ENCODE measurements at places on chromosomes 16 and 17. TPM values are rescaled to one million over a fixed set of nuclear protein-coding genes. Genes with fewer than 3 reads are reported as not detected.

Gene NPIPB12
- 55.3 TPM for total RNA-seq

DNA sequence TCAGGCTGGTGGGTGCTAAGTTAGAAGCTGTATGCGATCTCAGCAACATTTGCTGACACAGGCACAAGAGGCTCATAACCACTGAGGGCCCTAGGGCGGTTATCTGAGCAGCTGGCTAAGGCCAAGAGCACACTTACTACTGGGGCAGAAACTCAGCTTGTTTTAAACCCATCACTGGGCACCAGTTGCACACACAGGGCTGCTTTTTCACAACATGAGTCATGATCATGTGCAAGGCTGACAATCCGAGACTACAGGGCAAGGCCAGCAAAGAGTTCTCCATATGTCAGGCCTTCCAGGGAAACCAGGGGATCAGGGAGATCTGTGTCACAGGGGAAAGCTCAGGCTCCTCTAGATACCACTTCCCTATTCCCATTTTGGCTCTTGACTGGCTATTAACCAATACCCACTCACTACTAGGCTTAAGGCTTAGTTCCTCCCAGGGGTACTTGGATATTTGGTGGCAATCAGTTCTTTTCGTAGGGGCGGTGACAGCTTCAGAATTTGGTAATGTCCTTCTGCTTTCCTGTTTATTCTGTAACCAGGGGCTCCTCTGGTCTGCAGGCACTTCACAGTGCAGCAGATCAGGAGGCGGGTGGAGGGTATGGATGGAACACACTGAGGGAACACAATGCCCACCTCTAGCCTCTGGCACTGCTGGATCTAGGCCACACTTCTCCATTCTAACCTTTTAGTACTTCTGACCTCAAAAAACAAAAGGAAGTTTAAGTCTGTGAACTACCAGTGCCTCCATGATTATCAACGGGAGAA is 44.9 kb upstream of the ERN1 start:
- no peak for DNase-seq

DNA sequence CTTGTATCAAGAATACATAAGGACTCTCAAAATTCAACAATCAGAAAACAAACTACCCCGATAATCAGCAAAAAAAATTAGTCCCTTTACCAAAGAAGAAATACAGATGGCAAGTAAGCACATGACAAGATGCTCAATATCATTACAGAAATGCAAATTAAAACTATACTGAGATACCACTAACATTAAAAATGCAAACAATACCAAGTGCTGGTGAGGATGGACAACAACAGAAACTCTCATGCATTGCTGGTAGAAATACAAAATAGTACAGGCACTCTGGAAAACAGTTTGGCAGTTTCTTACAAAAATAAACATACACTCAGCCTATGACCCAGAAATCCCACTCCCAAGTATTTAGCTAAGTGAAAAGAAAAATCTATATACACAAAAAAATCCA is 7.5 kb downstream of the CEP112 start:
- DNase-seq, result no peak

DNA sequence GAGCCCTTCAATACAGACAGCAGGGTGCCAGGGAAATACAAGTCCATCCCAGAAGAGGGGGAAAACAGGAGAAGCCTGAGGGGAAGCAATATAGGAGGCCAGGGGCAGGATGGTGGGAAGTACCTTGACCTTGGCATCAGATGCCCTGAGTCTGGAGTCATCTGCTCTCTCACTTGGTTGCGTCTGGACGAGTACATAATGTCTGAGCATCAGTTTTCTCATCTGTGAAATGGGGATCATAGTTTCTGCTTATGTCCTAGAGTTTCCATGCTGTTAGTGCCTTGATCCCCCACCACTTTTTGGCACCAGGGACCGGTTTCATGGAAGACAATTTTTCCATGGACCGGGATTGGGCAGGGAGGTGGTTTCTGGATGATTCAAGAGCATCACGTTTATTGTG is 2.3 kb downstream of the STAT5A start:
- no peak for DNase-seq

GRCh38 chr17:37239690-37240334 is 136.0 kb upstream of the C17orf78 start:
- no peak for DNase-seq

- DNase-seq, result no peak
Observed at GRCh38 chr16:80045861-80046260, 445.3 kb upstream of the MAF start.

- no peak for DNase-seq
Observed at GRCh38 chr17:1142561-1142971, 37.2 kb downstream of the ABR start.

DNA sequence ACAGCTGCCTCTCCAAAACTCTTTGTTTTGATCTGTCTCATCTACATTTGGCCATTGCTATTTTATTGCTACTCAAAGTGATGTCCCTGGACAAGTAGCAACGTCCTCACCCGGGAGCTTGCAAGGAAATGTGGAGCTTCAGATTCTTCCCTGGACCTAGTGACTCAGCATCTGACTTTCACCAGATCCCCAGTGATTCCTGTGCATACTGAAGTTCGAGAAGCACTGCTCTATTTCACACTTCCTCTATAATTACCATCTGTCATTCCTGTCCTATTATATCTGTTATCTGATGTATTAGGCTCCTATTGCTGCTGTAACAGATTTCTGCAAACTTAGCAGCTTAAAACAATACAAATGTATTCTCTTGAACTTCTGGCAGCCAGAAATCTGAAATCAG is 28.5 kb upstream of the VAT1L start:
- no peak for DNase-seq

Gene RNF222
- not detected for total RNA-seq

Gene PDIA2
- 1.1 TPM for total RNA-seq

- no peak for DNase-seq
Observed at GRCh38 chr17:65441053-65441605, 120.3 kb downstream of the AXIN2 start.

- DNase-seq, result no peak
Observed at GRCh38 chr16:30985401-30986128, 558 bp downstream of the HSD3B7 start.

Gene HOXB6
- total RNA-seq, result 196 TPM

GRCh38 chr17:9150446-9151090 is 129.3 kb downstream of the NTN1 start:
- no peak for DNase-seq

DNA sequence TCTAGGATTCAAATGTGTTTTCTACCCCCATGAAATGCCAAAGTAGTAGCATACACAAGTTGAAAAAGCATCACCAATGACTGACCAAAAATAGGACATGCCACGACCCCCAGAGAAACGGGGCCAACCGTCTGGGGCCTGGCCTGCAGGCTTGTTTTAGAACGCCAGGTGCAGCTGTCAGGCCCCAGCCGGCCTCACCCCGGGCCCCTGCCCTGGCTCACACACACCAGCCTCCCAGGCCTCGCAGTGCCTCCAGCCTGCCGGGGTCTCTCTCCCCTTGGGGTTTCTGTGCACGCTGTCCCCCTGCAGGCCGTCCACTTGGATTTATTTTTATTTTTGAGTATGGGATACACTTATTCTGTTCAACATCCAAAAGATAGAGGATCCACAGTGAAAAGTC is 7.9 kb downstream of the KATNB1 start:
- DNase-seq, result no peak

Gene KCNJ18
- not detected for total RNA-seq

DNA sequence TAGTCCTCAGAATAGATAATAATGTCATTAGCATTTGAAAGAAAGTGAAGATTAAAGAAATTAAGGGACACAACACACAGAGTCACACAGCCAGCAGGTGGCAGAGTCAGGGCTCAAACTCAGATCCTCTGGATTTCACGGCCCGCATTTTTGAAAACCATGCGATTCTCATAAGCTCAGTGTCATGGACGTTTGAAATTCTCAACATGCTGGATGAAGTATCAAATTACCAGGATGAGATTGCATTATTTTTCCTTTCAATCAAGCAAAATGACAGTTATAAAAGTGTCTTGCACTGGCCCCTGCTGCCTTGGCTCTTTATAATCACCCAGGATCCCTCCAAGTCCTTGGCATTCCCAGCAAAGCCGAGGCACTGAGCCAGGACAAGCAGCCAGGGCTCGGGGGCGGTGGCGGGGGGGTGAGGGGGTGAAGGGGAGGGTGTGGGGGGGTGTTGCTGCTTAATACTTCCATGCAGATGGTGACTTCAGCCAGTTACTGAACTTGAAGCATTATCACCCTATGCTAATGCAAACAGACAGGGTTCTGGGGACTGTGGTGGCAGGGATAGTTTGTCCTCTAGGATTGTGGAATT is 6.6 kb upstream of the BMERB1 start:
- no peak for DNase-seq

DNA sequence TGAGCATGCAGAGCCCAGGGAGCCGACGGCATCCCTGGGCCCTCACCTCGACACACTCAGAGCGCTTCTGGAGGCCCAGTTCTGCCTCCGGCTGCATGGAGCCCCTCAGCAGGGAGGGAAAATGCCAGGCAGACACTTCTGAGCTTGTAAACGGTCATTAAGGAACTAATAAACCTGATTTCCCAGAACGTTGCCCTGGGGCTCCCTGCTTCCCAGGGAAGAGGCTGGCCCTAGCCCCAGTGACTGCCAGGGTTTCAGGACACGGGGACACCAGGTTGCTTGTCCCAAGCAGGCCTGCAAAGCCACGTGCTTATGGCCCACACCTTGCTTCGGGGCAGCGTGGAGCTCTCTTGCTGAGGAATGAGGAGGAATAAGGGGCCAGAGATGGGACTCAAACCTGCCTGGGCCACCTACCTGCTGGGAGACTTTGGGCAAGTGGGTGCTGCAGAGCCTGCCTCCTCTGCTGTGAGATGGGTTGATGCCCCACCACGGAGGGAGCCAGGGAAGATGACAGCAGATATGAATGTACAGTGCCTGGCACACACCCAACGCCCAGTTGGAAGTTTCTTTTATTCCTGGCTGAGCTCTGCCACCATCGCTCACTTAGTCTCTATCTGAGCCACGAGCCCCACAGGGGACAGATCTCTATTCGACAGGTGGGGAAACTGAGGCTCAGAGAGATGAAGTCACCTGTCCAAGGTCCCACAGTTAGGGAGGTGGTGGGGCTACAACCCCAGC is 5.4 kb downstream of the RHBDF2 start:
- no peak for DNase-seq

GRCh38 chr16:35754391-35755369 is 2295.3 kb downstream of the TP53TG3F start:
- DNase-seq, result no peak

DNA sequence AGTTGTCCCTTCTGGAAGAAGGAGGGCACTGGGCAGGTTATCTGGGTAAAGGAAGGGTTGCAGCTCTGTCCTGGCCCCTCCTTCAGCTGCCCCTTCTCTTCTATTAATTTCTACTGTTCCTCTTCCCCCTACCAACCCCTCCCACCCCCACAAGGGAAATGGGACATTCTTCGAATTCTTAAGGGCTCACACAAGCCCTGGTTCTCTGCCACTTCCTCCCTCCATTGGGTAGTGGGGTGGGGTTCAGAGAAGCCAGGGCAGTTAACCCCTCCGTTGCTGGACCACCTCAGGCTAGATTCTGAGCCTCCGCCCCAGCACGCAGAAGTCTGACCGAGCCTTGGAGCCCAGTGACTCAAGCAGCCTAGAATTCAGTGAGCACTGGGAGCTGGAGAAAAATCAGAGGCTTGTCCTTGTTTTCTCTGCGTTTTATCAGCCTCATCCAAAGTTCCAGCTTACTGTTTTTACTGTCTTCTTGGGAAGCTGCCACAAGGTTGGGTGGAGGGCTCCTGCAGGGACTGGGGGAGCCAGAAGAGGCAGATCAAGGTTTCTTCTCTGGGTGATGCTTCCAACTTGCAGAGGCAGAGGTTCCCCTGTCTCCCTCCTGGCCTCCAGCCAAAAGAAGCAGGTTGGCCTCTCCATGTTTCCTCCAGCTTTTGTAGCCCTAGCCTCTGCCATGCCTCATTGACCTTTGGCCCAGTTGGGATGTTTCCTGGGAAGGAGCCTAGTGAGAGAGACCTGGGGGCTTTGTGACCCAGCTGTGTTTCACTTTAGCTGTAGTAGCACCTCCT is 10.2 kb downstream of the LASP1 start:
- DNase-seq, result no peak

- no peak for DNase-seq
Observed at GRCh38 chr16:79303959-79304387, 296.6 kb downstream of the MAF start.

GRCh38 chr16:78925083-78925767 is 675.3 kb downstream of the MAF start:
- DNase-seq, result peak; percentile 1

Gene TNFSF12
- 12.6 TPM for total RNA-seq

Measured in Panc1 (cell line).